ENCODE measurements at places on chromosomes 6 and 20.

- no peak for DNase-seq
Measured at GRCh38 chr6:56366141-56366852, 118.9 kb upstream of the COL21A1 start.

DNA sequence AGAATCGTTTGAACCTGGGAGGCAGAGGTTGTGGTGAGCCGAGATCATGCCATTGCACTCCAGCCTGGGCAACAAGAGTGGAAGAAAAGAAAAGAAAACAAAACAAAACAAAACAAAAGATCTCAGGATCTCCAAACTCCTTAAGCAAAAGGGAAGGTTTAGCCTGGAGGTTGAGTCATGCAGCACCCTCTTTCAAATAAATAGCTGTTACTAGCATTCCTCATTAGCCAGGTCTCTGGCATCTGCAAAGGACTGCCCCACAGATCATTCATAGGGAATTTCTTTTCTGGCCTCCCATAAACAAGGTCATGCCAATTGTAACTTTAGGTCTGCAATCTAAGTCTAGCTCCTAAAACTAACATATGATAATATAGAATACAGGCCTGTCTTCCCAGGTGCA, 37.2 kb downstream of the EDN1 start:
- DNase-seq, result no peak

DNA sequence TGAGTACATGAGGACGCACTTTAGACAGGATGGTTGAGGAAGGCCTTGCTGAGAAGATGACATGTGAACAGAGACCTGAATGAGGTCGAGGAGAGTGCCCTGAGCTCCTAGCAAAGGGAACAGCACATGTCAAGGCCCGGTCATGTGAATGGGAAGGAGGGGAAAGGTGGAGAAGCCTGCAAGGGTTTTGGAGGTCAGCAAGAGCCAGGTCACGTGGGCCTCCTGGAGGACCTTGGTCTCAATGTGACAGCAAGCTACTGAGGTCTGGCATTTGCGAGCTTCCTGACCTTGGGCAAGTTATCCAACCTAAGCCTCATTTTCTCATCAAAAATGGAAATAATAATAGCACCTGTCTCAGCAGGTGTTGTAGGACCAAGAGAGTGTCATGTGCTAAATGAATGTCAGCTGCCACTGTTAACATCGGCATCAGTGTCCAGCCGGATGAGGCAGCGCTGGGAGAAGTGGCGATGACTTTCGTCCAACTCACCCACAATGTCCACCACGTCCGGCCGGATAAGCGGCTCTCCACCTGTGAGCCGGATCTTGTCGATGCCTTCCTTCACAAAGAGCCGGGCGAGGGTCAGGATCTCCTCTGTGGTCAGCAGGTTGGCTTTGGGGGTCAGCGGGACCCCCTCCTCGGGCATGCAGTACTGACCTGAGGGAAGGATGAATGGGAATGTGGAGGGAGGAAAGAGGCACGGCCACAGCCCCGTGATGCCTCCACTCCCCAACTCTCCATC, 8.9 kb downstream of the MOCS1 start:
- no peak for DNase-seq

GRCh38 chr6:1645466-1646185, 35.9 kb downstream of the FOXC1 start:
- DNase-seq, result no peak

- no peak for DNase-seq
Measured at GRCh38 chr6:83960664-83961063, 72.9 kb upstream of the MRAP2 start.

DNA sequence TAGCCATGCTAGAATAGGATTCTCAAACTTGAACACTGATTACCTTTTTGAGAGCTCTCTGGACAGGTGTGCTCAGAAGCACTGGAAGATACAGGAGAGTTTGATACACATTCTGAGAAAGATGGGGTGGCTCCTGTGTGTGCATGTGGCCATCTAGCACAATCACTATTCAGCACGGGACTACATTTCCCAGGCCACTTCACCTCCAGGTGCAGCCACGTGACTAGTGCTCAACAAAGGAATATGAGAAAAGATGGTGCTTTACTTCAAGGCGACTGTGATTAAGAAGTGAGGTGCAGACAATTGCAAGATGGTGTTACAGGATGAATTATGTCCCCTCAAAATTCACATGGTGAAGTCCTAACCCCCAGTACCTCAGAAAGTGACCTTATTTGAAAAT, 103.8 kb downstream of the BACH2 start:
- no peak for DNase-seq

DNA sequence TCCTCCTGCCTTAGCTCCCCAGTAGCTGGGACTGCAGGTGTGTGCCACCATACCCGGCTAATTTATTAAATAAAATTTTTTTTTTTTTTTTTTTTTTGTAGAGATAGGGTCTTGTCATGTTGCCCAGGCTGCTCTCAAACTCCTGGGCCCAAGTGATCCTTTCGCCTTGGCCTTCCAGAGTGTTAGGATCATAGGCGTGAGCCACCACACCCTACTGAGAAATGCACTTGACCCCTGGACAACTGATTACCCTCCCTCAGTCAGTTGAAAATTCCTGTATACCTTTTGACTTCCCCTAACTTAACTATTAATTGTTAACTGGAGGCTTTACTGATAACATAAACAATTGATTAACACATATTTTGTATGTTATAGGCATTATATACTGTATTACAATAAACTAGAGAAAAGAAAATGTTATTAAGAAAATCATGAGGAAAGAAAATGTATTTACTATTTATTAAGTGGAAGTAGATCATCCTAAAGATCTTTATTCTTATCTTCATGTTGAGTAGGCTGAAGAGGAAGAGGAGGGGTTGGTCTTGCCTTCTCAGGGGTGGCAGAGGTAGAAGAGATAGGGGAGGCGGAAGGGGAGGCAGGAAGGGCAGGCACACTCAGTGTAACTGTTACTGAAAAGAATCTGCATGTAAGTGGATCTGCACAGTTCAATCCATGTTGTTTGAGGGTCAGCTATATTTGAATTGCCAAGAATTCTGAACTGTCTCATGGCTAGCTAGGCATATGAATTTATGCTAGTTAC, 104.3 kb downstream of the FARS2 start:
- no peak for DNase-seq

DNA sequence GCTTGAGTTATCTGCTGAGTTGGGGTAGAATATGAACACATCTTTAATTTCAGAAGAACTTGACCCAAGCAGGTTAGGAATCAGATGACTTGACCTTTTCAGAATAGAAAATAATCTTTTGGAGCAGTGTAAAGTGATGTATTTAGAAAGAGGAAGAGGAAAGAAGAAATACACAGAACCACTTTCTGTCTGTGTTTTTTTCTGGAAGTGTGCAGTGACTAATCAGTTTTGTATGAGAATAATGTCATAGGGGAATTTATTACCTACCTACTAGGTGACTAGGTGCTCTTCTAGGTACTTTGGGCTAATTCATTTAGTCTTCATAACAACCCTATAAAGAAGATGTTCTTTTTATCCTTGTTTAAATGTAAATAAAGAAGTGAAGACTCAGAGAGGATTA, 3.0 kb downstream of the PPP1R14C start:
- DNase-seq, result no peak

DNA sequence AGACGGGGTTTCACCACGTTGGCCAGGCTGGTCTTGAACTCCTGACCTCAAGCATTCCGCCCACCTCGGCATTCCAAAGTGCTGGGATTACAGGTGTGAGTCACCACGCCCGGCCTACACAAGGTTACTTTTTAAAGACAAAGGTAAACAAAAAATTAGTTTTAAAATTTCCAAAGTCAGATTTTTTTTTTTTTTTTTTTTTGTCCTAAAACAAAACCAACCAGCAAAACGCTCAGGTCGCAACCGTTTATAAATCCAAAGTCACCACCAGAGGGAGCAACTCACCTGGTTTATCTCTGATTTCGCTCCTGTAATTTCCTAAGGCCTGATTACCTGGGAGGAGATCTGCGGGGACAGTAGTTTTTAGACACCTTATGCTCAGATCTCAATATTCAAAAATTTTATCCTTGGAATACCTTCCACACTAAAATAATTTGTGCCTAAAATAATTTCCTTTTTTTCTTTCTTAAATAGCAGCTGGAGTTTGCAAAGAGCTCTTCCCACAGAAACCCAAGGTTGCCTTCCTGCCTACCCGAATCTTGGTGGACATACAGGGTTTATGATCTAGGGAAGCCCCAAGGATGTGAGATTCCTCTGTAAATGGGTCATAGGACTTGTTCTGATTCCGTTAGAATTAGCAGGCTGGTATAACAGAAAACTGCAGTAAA, 19.8 kb upstream of the TREM1 start:
- DNase-seq, result no peak

- no peak for DNase-seq
Measured at GRCh38 chr6:40210628-40211056, 276.4 kb upstream of the MOCS1 start.

GRCh38 chr20:8545212-8545611, 413.1 kb downstream of the PLCB1 start:
- DNase-seq, result no peak

DNA sequence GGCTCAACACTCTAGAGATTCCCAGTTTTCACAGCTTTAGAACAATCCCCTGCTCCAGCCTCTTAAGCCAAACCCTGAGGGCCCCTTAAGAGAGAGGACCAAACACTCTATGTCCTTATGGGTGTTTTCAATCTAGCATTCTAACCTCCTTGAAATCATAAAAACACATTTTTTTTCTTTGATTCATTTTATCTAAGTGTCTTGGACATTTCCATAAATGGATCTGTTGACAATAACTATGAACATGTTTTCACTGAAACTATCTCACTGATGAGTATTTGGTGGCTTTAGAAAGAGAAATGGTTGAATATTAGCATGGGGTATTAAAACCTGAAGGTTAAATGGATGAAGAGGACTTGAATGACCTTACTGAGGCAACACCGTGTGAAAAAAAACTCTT, 27.6 kb upstream of the PDE7B start:
- peak; percentile 3 for DNase-seq

GRCh38 chr20:47237715-47238114, 118.8 kb downstream of the ZMYND8 start:
- DNase-seq, result no peak
